ENCODE measurements at places on chromosomes 4 and X.

GRCh38 chrX:10549280-10549679 is 71.1 kb downstream of the MID1 start:
- no peak for DNase-seq

- no peak for DNase-seq
These were observed 32.1 kb upstream of the MAGEA8 start for GRCh38 chrX:149848855-149849254.

GRCh38 chr4:3480528-3481112 is 17.5 kb downstream of the DOK7 start:
- peak; percentile 94 for DNase-seq

GRCh38 chr4:56937262-56937661 is 29.6 kb downstream of the REST start:
- DNase-seq = peak; percentile 80

- DNase-seq = no peak
These were observed 119.5 kb upstream of the JADE1 start for GRCh38 chr4:128690011-128690410.

GRCh38 chr4:20829617-20830357 is 129.5 kb downstream of the PACRGL start:
- DNase-seq = no peak

DNA sequence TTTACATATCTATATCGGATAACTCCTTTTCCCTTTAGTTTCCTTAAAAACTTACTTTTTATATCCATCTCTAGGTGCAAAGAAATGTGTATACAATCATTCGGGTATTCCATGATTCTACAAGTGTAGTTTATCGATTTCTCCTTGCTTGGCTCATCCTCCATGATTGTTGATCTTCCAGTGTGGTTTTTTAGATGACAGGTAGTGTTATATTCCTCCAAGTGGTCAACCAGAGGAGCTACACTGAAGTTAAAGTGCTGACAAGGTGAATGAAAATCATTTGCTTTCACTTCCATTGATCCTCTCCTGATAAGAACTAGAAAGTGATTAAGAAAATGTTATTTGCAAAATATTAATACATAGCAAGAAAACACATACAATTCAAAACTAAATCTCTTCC is 38.5 kb downstream of the TMEM156 start:
- no peak for DNase-seq

DNA sequence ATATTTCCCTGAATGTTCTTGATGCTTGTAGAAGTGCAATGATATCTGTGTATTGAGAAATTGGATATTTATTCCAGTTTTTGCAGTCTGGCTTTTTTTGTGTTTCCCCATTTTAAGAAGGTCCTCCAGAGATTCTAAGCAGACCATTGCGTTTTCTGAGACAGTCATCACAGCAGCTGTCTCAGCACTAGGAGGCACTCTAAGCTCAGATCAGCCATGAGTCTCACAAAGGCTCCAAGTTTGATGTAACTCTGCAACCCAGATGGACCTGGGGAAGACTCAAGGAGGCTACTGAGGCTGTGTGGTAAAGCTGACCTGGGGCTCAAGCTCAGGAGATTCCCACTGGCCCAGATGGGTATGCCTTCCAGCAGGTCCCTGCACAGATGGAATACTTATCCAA is 89.3 kb upstream of the CYLC1 start:
- DNase-seq = no peak
